Brain pericyte (primary cell): ENCODE measurements at places on chromosomes 2 and 18.

GRCh38 chr18:79819064-79819967 is 21.6 kb downstream of the KCNG2 start:
- no peak for DNase-seq

DNA sequence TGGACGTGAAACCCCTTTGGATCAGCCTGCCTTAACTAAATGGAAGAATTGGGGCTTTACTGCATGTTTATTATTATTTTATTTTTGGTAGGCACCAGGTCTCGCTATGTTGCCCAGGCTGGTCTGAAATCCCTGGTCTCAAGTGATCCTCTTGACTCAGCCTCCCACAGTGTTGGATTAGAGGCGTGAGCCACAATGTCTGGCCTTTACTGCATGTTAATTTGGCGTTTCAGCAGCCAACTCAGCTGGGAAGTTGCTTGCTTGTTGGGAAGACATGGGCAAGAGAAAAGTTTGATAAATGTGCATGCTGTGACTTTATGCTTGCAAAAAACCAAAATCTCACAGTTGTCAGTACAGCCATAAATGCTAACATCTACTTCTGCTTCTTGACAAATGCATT is 105.1 kb downstream of the FMNL2 start:
- DNase-seq = no peak

- DNase-seq = no peak
Measured at GRCh38 chr2:47057687-47058002, 97.5 kb downstream of the STPG4 start.

DNA sequence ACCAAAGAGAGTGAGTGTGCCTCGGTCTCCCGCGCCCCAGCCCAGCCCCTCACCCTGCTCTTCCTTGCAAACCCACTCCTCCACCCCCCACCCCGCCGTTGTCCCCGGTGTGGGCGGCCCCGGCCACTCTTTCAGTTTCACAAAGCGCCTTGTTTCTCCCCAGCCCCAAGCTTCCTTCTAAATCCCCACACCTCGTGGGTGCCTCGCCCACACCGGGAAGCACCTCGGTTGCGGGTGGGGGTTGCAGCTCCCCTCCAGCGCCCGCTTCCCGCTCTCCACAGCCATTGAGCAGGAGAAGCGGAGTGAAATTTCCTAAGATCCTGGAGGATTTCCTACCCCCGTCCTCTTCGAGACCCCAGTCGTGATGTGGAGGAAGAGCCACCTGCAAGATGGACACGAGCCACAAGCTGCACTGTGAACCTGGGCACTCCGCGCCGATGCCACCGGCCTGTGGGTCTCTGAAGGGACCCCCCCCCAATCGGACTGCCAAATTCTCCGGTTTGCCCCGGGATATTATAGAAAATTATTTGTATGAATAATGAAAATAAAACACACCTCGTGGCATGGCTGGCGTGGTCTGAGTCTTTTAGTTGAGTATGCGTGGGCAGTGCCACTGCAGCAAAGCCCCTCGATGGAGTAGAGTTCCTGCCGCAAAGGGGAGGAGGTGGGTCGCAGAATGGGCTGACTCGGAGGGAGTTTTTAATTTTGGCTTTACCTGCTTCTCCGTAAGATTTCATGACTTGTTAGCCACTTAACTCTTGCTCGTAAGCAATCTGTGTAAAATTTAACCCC is 848 bp downstream of the TMSB10 start:
- DNase-seq = no peak

DNA sequence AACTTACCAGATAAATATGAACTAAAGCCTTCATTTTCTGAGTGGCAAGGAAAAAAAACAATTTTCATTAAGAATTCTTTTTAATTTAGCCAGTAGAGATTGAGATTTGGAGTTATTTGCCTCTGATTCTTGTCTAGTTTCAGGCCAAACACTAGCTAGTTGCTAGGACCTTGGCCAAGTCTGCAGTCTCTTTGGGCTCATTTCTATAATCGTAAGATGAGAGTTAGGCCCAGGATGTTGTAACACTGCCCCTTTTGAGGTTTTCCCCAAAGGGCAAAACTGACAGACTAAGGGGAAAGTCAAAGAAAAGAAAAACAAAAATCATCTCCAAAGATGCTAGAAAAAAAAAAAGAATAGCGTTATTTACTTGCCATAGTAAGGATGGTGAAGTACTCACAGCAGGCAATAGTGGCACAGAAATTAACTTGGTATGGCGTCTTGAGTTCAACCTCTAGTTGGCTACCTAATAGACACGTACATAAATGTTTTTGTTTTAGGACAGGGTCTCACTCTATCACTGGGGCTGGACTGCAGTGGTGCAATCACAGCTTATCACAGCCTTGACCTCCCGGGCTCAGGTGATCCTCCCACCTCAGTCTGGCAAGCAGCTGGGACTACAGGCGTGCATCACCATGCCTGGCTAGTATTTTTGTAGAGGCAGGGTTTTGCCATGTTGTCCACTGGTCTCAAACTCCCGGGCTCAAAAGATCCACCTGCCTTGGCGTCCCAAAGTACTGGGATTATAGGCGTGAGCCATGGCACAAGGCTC is 23.0 kb upstream of the ADAM17 start:
- no peak for DNase-seq

GRCh38 chr18:58578835-58579560 is 49.9 kb downstream of the ALPK2 start:
- DNase-seq = no peak

DNA sequence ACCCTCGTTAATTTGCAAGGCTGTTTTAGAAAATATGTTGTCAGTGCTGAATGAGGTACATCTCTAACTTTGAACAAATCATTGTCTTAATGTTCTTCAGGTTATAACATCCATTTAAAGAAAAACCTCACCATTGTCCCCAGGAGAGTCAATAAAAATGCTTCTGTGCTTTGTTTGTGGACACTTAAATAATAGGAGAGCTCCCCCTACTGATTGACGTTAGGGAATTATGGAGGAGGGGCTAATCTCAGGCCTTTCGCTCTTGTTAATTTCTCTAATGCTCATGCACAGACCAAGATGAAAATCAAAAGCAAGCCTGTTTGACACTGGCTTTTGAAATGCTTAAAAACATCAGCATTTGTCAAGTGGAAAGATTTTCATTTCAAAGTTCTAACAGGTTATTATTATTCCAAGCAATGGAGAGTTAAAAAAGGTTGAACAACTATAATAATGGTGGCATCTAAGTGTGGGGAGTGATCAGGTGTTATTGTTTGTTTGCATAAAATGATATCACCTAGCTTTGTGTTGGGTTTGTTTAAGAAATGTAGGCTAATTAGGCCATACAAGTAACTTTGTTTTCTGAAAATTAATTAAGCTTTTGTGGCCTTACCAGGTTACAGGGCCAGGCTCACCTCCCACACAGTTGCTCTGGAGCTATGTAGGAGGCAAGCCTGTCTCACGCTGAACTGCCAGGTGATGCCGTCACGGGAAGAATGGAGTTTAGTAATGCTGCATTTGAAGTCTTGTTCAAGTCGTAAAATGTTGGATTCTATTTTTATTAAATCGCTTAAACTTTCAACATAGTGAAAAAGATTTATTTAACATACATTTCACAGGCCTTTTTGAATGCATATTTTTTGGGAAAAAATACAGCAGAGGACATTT is 51.7 kb upstream of the SMIM21 start:
- no peak for DNase-seq

- DNase-seq = no peak
Measured at GRCh38 chr2:180991361-180991760, 11.0 kb downstream of the UBE2E3 start.

GRCh38 chr18:32074206-32074605 is 17.5 kb upstream of the RNF138 start:
- DNase-seq = no peak

- DNase-seq = no peak
Measured at GRCh38 chr18:35144698-35145097, 96.1 kb upstream of the ZNF397 start.

- no peak for DNase-seq
Measured at GRCh38 chr2:5530011-5530696, 162.0 kb upstream of the SOX11 start.

DNA sequence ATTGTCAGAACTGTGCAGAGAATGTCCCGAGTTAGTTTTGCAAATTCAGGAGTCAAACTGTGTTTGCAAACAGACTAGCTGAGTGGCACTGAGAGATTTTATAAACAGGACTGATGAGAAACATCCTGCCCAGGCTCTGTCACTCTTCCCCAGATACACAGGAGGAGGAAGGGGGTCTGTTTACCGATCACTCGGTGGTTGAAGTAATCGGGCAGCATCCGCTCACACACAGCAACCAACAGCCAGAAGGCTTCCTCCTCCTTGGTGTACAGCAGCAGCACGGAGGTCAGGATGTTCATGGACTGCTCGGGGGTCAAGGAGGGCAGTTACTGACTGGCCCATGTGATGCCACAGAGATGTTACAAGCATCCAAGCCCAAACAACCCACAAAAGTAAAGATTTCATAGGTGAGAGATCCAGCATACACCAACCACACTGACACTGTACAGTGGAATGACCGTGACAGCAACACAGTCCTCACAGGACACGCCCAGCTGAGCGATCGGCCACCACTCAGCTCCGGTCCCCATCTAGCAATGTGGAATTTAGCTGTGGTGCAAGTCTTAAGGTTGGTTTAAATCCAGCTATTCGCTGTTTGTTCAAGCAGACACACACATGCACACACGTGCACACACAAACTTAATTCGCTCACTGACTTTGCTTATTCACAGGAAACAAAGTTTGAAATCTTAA is 30.1 kb downstream of the RPL31 start:
- DNase-seq = no peak

DNA sequence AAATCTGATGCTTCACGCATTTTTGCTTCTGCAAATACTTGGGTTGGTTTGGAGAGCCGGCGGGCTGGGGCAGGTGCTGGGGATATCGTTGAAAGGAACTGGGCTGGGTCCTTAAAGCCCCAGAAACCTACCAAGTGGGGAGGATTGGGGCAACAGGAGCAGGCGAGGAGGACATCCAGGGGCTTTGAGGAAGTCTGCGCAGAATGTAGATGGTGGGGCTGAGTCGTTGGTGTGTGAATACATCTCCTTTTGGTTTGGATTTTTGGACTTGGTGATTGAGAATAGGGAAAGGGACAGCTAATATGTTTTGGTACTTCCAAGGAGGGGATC is 1.1 kb downstream of the DCC start:
- DNase-seq = no peak

DNA sequence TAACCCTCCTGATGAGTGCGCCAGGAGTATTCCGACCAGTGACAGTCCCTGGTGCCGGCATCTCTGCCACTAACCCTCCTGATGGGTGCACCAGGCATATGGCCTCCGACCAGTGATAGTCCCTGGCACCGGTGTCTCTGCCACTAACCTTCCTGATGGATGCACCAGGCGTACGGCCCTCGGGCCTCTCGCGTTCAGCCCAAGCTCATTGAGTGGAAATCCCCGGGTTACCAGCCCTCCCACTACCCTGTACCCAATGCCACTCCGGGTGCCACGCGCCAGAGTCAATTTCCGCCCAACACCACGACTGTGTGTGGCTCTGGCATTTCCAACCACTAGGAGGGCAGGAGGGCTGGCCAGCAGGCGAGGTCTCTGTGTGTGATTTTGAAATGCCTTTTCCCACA is 11.7 kb upstream of the GPC1 start:
- no peak for DNase-seq

- no peak for DNase-seq
Measured at GRCh38 chr2:39615675-39616074, 50.0 kb upstream of the TMEM178A start.

DNA sequence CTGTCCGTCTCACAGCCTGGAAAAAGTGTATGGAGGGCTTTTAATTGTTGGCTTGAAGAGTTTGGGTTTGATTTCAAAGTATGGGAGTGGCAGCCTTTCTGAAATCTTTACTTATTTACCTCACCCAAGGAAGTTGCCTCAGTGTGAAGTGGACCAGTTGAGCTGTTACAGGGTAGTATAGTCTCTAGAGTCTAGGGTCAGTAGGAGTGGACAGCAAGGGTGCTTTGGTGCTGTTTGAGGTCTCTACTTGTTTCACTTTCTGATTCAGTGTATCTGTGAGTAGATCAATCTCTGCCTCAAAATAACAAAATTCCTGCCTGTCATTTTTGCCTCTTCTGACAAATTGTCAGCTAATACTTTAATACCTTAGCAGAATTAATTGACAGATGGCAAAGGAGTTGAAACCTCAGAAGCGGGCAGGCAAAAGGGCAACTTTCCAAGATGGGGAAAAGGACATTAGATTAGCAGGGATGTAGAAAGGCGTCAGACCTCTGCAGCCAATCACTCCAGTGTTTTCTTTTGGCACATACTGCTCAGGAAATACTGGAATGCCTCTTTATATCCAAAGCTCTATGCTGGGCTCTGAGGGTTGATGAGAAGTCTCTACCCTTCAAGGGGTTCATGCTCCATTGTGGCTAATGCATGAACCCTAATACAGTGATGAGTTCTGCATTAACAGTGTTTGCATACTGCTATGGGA is 5.9 kb downstream of the RIOK3 start:
- DNase-seq = no peak

DNA sequence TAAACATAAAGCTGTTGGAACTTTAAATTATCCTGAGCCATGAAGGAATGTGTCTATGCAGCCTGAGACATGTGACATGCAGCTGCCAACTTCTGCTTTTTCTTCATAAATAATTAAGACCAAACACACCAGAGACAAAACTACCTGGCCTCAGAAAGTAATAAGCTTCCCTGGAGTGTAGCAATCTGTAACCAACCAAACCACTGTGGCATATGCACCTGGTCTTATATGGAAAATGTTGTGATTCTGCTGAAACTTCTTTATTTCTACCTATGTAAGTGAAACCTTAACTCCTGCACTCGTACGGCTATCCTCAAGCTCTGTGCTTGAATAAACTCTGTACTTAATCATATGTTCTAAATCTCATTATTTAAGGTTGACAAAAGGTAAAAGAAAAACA is 515.0 kb downstream of the TMEM182 start:
- DNase-seq = no peak

DNA sequence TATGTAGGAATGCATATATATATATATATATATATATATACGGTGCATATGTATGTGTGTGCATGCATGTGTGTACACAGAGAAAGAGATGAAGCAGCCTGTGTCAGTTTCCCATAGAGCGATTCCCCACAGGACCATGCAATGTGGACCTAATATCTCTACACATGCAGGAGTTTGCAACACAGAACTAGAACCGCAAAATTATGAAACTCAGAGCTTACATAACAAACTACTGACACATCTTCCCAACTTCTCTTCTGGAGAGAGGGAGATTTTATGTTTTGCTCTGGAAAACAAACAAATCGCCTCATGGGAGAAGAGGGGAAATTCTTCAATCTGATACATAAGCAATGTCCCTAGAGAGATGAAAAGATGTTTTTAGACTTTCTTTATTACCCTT is 377.2 kb downstream of the LRATD1 start:
- DNase-seq = no peak

GRCh38 chr2:58862244-58862643 is 621.1 kb upstream of the FANCL start:
- DNase-seq = no peak

GRCh38 chr2:170092436-170093060 is 85.4 kb upstream of the MYO3B start:
- DNase-seq = no peak

DNA sequence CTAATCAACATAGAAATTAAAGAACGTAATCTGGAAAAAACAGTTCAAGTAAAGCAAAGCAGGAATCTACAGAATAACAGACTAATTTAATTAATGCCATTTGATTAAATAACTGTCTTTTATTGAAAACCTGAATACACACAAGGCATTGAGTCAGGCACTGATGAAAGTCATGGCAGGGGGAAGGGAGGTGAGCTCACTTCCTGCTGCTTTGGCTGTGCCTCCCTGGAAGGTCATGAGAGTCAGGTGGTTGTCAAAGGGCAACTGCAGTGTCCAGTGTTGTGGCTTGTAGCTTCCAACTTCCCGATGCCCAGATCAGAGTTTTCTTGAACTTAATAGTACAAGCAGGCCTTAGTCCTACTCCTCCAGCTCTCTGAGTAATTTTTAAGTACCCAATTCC is 180.9 kb downstream of the PID1 start:
- no peak for DNase-seq
